Central memory CD4-positive, alpha-beta T cell (primary cell): ENCODE measurements at places on chromosomes 16 and 17.

- DNase-seq: no peak
Measured at GRCh38 chr17:58096892-58097291, 13.7 kb downstream of the DYNLL2 start.

DNA sequence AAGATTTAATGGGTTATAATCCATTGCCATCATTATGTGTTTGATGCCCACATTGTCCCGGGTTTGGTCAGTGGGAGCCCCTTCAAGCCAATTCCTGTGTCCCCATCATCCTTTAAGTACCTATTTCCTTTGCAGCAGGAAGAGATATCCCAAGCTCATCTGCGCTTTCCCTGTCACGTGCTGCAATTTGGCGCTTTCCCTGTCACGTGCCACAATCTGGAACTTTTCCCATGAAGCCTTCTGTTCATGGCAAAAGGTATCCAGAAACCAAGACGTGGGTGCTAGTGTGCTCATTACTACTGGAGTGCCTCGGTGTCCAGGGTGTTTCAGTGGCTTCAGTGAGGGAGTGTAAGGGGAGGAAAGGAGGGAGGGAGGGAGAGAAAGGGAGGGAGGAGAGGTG lies 168.5 kb downstream of the NPIPB11 start:
- no peak for DNase-seq

GRCh38 chr17:65470783-65471182 lies 90.7 kb downstream of the AXIN2 start:
- DNase-seq: no peak

GRCh38 chr17:49436174-49436573 lies 21.5 kb upstream of the PHB1 start:
- no peak for DNase-seq
